Cortex of kidney (tissue), 1 donor: ENCODE measurements at places on chromosomes 6 and 20.

GRCh38 chr6:96787846-96788580, 49.3 kb downstream of the GPR63 start:
- no peak for DNase-seq

- DNase-seq, result no peak
Measured at GRCh38 chr6:3309391-3310050, 50.8 kb downstream of the PSMG4 start.

DNA sequence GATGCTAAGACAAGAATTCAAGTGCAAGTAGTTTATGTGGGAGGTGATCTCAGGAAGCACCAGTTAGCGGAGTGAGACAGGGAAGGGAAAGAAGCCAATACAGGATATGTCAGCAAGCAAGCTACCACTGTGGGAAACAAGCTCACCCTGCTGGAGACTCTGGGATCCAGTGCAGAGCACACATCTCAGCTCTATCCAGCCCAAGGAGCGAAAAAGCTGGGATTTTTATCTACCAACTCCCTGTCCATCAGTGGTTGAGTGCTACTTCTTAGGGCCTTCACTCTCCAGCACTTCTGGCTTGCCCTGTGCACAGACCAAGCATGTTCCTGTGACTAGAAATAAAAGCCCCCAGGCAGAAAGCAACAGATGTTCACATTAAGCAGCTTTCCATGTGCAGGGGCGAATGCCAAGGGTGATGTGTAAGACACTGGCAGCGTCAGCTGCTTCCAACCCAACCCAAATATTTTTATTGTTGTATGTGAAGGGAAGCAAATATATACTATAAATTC, 10.8 kb upstream of the RNF24 start:
- DNase-seq, result no peak

- DNase-seq, result no peak
Measured at GRCh38 chr6:3875486-3875885, 26.3 kb downstream of the FAM50B start.

GRCh38 chr20:11352041-11352440, 565.7 kb upstream of the BTBD3 start:
- no peak for DNase-seq

- no peak for DNase-seq
Measured at GRCh38 chr6:137320271-137320670, 101.1 kb upstream of the IFNGR1 start.

- no peak for DNase-seq
Measured at GRCh38 chr20:53712212-53712977, 118.8 kb upstream of the ZNF217 start.

DNA sequence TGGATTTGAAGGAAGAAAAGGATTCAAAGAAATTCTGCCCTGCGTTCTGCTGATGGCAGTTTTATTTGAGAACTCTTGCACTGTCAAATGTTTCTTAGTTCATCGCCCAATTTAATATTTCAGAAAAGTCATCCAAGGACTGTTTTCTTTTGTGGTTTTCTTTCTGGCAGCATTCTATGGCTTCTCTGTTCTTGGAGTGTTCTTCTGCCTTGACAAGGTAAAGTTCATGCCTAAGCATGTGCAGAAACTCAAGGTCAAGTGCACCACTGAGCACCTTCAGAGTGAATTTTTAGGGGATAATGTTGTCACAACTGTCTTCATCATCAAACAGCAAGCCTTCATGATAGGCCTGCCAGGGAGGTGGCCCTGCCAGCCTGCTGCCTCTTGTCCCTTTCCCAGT, 225.6 kb downstream of the PLCB1 start:
- DNase-seq, result no peak

DNA sequence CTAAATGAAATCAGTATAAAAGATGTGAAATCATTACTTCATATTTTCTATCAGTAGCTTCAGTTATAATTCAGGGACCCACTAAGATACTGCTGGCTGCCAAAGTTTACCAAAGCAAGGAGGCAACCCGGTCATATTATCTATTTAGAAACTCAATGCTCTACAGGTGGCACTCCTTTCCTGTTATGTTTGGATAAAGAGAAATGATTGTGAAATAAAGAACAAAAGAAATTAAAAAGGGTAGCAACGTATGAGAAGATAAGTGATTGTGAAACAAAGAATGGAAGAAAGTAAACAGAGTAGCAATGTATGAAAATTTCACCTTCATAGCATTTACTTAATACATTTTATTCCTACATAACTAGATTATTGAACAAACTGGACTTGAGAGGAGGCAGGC, 45.2 kb downstream of the RSPH3 start:
- DNase-seq, result no peak

- DNase-seq, result no peak
Measured at GRCh38 chr20:1563598-1563997, 6.1 kb upstream of the SIRPD start.

DNA sequence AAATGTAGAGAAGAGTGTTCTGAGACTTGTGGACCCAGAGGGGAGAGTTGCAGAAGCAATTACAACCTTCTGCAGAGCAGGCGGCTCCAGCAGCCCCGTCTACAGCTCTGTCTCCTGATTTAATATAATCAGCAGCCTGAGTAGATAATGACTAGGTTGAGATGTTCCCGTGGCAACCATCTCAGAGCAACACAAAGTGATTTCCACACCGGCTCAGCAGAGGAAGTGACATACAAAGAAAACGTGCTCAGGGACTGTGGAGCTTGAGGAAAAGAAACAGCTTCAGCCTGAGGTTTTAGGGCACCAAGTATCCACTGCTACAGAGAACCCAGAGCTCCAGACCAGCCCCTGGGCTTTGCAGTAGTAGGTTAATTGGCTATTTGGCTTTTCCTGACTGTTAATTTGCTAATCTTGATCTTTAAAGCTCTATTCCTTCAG, 136.4 kb downstream of the MTFR2 start:
- DNase-seq, result no peak

- no peak for DNase-seq
Measured at GRCh38 chr6:169487579-169488436, 214.0 kb downstream of the WDR27 start.

DNA sequence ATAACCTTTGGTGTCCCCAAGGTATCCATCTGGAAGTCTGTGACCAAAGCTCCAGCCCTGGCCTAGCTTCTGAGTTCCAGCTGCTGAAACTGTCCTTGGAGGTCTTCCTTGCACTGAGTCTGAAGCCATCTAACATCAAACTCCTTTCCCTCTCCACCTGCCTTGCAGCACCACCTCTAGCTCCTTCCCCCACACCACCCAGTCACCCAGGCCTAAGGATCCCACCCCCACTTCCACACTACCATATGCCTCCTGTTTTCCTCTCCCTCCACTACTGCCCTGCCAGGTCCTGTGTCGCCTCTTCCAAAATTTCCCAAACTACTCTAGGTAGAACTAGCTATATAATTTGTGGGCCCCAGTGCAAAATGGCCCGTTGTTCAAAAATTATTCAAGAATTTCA, 10.8 kb upstream of the MATN4 start:
- DNase-seq, result no peak

DNA sequence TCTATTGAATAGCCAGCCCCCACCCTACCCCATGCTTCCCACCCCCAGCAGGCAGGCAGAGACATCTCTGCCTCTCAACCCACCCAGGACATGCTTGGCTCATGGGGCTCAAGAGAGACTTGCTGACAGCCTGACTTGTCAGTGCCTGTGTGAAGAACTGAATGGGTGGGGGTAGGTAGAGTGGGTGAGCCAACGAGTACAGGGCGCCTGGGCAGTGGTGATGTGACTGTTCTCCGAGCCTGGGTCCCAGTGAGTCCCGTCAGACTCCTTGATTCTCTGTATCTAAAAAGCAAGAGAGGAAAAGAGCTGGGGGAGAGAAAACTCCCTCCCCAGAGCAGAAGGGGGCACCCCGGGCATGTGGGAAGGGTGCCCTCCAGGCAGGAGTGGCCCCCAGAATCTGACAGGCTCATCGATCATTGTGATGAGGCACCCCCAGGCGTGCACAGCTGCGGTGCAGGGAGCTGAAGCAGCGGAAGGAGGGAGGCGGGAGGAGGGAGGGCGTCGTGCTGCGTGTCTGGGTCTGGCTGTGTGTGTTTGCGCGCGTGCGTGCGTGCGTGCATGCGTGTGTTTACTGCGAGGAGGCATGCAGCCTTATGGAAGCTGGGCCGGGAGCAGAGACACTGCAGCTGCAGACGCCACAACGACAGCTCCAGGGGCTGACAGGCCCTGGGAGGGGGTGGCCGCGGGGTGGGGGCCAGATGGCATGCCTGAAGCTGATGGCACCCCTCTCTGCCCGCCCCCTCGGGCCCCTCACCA, 40.2 kb downstream of the FOXP4 start:
- no peak for DNase-seq

DNA sequence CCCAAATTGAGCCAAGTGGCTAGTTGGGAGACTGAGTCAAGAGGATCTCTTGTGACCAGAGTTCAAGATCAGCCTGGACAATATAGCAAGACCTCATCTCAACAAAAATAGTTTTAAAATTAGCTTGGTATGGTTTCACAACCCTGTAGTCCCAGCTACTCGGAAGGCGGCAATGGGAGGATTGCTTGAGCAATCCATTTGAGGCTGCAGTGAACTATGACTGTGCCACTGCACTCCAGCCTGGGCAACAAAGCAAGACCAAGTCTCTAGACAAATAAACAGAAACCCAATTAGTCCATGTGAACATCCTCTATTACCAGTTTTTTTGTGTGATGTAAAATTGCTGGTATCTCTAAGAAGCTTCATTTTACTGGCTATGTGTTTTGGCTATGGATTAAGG, 106.2 kb downstream of the TULP4 start:
- no peak for DNase-seq

GRCh38 chr20:53941680-53942471, 128.5 kb downstream of the BCAS1 start:
- no peak for DNase-seq

DNA sequence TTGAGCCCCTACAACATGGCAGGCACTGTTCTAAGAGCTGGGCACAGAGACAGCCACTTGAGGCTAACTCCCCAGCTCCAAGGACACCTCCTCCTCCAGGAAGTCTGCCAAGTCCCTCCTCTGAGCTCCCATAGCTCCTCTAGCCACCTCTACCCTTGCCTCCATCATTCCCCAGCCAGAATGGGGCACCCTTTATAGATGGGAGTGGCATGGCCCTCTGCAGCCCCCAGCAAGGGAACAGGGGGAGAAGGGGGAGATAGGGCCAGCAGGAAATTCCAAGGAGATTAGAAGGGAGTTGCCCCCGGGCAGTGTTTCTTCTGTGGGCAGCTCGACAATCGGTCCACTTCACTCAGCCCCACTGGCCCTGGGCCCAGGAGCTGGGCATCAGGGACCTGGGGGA, 19.7 kb upstream of the TLDC2 start:
- no peak for DNase-seq

DNA sequence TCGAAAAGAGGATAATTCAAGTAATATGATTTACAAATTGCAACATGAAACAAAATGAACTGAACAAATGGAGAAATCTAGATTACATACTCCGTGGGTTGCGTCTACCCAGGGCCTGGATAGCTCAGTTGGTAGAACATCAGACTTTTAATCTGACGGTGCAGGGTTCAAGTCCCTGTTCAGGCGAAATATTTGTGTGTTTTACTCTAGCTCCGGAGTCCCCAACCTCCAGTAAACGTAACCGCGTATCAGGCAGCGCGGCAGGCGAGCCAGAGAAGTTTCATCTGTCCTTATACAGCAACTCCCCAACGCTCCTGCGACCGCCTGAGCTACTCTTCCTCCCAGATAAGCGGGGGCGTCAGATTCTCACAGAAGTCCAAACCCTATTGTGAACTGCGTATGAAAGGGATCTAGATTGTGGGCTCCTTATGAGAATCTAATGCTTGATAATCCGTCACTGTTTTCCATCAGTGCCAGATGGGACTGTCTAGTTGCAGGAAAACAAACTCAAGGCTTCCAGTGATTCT, 176.1 kb downstream of the TRIM27 start:
- DNase-seq, result no peak

GRCh38 chr6:32288426-32288825, 64.6 kb upstream of the NOTCH4 start:
- no peak for DNase-seq

GRCh38 chr6:157069585-157069984, 253.7 kb downstream of the TMEM242 start:
- no peak for DNase-seq

DNA sequence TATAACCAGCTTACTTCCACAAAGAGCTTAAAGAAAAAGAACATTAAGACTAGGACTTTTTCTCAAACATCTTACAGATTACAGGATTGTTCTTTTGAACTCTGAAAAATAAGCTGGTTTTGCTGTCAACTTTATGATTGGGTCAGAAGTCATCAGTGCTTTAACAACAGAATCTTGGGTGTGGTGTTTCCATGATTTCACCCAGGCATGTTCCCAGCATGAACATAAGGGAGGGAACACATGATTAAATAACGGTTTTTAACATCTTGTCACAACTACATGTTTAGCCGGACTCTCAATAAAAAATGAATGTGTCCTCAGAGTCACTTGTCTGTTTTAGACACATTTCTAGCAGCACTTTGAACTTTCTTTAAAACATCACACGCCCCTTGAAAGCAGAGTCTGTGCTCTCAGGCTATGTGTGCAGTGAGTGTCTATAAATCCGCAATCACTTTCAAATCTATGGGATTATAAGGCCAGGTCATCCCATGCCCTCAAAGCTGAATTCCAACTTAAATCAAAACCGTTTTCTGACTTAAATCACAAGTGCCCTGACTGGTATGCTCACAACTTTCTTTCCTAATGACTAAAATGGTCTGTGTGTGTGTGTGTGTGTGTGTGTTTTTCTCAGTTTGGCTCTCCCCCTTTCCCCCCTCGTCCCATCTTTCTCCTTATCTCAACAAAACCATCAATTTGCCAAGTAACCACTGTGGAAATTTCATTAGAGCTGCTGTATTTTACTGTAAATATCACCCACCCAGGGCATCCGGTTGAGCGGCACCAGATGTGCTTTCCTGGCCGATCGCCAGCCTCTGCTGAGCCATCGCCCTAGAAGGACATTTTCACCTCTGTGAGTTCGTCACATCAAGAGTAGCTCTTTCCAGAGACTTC, 216.8 kb upstream of the DTNBP1 start:
- DNase-seq, result no peak

- no peak for DNase-seq
Measured at GRCh38 chr6:122913558-122913957, 82.5 kb upstream of the CLVS2 start.

DNA sequence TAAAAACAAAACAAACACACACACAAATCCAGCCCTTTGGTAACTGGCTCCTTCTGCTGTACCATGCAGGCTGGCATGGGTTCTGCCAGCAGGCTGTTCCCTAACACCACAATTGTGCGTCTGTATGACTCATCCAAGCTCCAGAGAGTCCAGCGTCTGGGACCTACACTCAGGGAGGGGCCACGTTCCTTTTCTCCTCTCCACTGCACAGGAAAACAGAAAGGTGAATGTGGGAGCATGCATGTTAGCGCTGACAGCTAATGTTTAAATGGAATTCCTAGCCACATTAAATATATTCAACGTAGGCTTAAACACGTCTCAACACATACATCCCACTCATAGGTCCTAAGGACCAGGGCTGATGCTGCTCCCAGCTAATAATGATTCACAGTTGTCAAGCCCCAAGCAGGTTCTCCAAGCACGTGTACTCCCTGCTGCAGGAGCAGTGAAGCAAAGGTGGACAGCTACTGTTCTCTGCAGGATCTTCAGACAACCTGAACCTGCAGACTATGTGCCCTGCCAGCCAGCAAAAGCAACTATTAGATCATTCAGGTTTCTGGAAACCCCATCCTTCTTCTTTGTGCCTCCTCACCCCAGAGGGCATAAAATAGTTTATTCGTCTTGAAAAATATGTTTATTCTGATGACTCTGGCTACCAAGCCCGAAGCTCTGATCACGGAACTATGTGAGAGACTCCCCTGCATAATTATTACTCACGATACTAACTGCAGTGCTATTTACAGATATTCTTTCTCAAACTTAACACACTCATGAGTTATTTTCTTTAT, 20.9 kb downstream of the MAP1LC3A start:
- no peak for DNase-seq
